Peyer's patch (tissue), 4 donors: ENCODE measurements at places on chromosomes 16 and 17. TPM values are rescaled to one million over a fixed set of nuclear protein-coding genes. Genes with fewer than 3 reads are reported as not detected.

GP2 gene
- 9.1 TPM for total RNA-seq

AANAT gene
- not detected for total RNA-seq

TMEM95 gene
- not detected for total RNA-seq

NACA2 gene
- not detected for total RNA-seq

CD300A gene
- 1.1 TPM for total RNA-seq

RHBDF1 gene
- total RNA-seq: 35.1 TPM

IGF2BP1 gene
- 0.54 TPM for total RNA-seq

TM4SF5 gene
- 163 TPM for total RNA-seq

IST1 gene
- total RNA-seq: 258 TPM

NPTX1 gene
- not detected for total RNA-seq

DNA sequence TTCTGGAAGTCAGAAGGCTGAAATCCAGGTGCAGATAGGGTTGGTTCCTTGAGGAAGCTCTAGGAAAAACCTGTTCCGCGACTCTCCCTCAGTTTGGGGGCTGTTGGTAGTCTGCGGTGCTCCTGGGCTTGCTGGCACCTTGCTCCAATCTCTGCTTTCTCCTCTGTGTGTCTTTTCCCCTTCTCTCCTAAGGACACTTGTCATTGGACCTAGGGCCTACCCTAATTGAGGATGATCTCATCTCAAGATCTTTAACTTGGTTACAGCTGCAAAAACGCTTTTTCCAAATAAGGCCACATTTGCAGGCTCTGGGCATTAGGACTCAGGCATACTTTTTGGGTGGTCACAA lies 12.9 kb upstream of the CACNG4 start:
- DNase-seq: no peak

DNA sequence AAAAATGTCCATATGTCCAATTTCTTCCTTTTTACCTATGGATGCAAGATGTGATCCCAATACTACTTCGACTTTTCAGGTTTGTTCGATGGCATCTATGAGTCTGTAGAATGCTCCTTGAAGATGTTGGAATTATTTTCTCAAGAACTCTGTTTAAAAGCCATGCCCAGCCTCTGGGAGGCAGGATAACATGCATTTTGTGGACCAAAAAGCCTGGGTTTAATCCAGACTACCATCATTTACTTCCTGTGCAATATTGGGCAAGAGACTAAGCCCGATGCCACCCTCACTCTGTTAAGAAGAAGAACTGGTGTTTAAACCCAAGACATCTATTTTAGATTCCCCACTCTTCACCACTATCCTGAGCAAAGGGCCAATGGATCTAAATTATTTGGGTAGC lies 42.8 kb upstream of the SALL1 start:
- DNase-seq: no peak

- no peak for DNase-seq
Observed at GRCh38 chr16:68481636-68482035, 33.3 kb upstream of the SMPD3 start.

- peak; percentile 85 for DNase-seq
Observed at GRCh38 chr16:81275795-81276194, 37.3 kb downstream of the BCO1 start.

DNA sequence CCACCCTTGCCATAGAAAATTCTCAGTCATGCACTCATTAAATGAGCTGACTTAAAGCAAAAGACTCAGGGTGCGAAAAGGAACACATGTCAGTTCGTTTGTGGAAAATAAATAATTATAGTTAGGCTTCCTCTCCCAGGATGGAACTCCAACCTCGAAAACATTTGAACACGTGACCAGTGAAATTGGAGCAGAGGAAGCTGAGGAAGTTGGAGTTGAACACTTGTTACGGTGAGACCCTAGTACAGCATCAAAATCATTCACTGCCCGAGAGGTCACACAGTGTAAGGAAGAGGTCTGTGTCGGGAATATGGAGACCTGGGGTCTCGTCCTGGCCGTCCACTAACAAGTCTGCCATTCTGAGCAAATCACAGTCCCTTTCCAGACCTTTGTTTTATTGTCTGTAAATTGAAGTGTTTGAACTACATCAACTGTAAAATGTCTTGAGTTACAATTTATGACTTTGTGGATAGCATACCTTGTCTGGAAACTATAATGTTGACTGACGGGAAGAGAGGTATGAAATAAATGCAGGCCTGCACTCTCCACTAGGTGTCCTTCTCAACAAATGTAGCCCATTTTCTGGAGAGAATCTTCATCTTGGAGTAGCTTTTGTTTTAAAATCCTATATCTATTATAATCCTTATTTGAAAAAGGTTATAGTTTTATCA lies 7.7 kb downstream of the PSMD7 start:
- no peak for DNase-seq

DNA sequence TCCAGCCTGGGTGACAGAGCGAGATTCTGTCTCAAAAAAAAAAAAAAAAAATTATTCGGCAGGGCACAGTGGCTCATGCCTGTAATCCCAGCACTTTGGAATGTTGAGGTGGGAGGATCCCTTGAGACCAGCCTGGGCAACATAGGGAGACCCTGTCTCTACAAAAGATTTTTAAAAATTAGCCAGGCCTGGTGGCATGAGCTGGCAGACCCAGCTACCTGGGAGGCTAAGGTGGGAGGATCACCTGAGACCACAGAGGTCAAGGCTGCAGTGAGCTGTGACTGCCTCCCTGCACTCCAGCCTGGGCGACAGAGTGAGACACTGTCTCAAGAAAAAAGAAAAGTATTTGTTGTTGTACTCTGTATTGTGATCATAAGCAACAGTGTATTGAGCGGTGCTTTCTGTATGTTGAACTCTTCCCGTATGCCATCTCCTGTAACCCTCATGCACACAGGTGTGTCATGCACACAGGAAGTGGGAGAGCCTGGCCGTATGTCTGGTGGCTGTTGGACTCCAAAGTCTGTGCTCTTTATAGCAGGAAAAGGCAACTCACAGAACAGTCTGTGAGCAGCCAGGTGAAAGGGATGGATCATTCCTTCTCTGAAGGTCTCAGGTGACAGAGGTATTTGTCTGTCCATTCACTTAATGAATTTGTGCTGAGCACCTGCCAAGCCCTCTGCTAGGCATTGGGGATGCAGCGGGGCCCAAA lies 17.1 kb downstream of the CDH1 start:
- no peak for DNase-seq

- DNase-seq: no peak
Observed at GRCh38 chr17:50372222-50372757, 694 bp downstream of the MRPL27 start.

DNA sequence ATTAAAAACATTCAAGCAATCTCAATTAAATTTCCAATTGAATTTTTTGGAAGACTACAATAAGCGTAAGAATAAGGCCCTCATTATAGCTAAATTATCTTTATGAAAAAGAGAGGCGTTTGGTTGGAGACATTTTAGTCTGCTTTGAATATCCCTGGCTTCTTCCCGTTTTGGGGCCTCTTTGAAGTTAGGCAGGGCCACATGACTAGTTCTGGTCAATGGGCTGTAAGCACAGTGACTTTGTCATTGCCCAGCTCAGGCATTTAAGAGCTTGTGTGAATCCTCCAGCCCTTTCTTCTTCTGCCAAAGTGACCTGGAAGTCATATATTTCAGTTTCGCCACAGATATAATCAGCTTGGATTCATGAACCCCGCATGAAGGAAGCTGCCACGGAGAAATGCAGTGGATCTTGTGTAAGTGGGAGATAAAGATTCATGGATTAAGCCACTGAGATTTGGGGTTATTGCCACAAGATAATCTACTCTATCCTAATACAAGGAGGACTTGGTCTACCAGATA lies 21.7 kb upstream of the UBTF start:
- DNase-seq: no peak

GRCh38 chr17:77441130-77441920 lies 300.6 kb downstream of the SEC14L1 start:
- no peak for DNase-seq

- DNase-seq: peak; percentile 17
Observed at GRCh38 chr17:40316571-40317344, 7.8 kb downstream of the RARA start.

DNA sequence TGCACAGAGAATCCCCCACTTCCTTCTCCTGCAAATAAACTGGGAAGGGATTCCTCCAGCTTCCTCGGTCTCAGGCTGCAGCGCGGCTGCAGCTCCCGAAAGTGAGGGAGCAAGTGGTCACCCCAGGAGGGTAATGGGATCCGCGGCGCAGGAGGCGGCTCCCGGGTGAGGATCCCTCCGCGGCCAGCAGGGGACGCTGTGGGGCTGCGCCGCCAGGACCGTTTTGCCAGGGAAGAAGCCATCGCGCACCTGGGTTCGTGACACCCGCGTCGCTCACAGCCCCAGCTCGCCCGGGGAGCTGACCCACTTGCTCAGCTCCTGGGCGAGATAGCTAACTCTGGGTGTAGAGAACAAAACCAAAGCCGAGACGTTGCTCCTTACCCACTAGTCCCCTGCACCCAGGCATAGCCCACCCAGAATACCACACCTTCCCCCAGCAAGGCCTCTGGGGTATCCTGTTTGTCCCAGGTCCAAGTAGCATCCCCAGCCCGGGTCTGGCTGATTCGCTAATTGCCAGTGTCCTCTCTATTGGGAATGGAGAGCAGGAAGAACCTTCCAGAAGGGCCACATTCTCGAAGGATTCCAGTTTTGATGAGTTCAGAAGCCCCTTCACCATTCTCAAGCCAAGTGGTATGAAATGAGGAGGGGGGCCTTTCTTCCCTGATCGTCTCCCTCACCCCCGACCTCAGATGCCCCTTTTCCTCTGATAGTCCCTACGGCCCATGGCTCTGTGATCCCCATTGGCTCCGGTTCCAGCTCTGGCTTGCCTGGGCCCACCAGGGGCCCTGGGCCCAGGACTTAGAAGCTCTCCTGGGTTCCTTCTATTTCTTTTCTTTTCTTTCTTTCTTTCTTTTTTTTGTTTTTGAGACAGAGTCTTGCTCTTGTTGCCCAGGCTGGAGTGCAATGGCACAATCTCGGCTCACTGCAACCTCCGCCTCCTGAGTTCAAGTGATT lies 14.1 kb downstream of the CYGB start:
- peak; percentile 90 for DNase-seq

GRCh38 chr17:81483085-81483861 lies 29.3 kb downstream of the ACTG1 start:
- DNase-seq: peak; percentile 75

- DNase-seq: no peak
Observed at GRCh38 chr16:70348991-70349390, 2.3 kb downstream of the DDX19A start.

DNA sequence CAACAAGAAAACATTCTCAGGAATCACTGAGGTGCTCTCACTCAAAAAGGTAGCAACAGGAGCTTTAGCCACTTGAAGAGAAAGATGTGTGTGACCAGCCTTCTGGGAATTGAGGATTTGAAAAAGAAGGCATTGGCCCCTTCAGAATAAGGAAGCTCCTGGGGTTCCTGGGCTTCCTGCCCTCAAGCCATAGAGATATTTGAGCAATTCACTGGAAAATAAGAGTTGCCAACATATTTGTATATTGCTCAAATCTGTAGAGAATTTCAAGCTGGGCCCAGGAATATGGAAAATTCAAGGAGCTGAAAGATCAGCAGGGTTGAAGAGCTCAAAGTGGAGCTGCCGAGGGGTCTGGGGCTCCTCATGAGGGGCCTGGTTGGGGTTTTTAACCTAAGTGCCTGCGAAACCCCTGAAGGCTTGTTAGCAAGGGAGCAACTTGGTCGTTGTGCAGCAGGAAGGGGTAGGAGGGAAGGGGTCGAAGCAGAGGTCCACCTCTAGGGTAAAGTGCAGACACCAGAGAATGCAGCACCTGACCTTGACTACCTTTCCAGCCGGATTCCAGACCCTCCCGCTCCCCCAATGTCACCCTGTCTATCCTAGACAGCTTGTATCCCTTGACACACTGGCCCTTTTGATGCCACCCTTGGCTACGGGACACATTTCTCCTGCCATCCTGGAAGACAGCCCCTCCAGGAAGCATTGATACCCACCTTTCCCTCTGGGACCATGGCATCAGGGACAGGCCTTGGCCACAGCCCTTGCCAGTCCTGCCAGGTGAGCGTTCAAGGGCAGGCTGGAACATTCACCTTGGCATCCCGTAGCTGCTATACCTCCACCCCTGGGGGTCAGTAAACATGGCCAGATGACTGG lies 67.6 kb upstream of the SREBF1 start:
- no peak for DNase-seq

DNA sequence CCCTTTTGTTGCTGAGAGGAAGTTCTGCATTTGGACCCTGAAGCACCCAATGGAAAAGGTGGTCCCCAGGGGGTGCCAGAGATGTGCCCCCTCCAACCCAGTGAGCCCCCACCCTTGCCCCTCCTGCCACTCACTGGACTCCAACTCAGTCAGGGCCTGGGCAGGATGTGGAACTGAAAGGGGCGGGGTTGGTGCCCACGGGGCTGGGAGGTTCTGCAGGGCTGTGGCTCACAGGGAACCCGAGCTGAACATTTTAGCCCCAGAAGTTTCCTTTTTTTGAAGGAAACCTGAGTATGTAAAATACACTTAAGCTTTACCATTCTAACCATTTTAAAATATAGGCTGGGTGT lies 15.8 kb upstream of the OGFOD3 start:
- peak; percentile 75 for DNase-seq

DNA sequence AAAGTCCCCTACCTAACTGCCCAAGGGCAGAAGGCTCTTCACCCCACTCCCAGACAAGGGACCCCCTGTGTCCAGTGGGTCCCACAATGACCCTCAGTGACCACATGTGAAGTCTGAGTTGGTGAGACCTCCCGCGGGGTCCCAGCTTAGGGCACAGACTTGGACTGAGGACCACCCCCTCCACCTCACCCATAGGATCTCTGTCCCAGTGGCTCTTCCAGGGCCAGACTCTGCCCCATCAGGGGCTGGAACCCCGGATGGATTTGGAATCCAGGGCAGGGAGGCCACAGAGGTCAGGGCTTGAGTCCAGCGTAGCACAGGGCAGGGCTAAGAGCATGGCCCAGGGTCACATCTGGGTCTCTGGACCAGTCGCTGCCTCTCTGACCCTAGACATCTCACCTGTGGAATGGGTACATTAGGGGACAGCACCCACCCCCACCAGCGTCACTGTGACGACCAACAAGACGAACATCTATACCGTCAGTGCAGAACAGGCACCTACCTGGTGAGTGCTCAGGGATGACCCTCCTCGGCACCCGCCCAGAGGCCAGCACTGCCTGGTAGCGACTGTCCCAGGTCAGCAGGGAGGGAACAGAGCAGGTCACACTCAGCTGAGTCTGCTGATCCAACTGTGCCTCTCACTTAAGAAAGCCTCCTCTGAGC lies 37.7 kb downstream of the TNFRSF13B start:
- DNase-seq: no peak

- no peak for DNase-seq
Observed at GRCh38 chr16:9802160-9802559, 380.1 kb downstream of the GRIN2A start.
